ELF-1 (cell line): ENCODE measurements at places on chromosomes 7 and 10.

DNA sequence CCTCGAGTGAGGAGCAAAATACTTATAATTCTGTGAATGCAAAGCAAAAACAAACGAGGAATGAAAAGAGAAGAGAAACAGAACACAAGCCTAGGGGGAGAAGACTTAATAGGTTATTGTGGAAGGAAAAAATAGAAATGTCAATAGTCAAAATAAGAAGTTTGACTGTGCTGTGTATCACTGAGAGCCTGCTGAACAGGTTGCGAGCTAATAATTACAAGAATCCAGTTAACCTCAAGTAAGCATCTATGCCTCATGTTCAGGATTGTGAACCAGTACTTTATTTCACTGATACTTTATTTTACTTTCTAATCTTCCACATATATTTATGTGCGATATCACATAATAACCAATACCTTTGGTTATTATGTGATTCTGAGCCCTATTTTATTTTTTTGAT is 316.7 kb downstream of the OTUD1 start:
- DNase-seq: no peak

- no peak for DNase-seq
Observed at GRCh38 chr10:11046776-11047160, 29.1 kb downstream of the CELF2 start.

GRCh38 chr10:43765516-43765915 is 116.8 kb upstream of the ZNF32 start:
- DNase-seq: no peak

GRCh38 chr7:143002898-143003297 is 24.0 kb downstream of the OR9A2 start:
- no peak for DNase-seq

DNA sequence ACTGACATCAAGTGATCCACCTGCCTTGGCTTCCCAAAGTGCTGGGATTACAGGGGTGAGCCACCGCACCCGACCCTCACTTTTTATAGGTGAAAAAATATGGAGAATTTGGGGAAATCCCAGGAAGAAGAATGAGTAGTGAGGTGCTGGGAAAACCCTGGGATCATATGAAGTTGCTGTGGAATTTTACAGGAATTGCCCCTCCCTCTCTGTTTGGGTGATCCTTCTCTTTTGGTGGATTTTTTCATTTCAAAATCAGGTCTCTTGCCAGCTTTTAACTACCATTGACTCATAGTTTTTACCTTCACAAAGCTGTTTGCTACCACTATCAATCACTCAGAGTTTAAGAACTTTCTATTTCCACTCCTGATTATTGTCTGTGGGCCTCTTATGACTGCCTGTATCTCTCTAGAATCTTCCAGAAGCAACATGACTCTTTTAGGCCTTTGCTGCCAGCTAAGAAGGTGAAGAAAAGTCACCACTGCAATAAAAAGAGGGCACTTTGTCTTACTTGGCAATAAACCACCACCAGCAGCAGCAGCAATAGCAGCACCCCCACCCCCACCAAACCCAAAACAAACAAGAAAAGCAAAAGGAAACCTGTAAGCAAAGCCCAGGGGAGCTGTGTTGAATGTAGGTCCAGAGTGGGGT is 4.0 kb upstream of the GIMAP8 start:
- no peak for DNase-seq

GRCh38 chr7:139560678-139561077 is 37.2 kb downstream of the CLEC2L start:
- no peak for DNase-seq

- no peak for DNase-seq
Observed at GRCh38 chr10:4826792-4827324, 851 bp downstream of the AKR1E2 start.

DNA sequence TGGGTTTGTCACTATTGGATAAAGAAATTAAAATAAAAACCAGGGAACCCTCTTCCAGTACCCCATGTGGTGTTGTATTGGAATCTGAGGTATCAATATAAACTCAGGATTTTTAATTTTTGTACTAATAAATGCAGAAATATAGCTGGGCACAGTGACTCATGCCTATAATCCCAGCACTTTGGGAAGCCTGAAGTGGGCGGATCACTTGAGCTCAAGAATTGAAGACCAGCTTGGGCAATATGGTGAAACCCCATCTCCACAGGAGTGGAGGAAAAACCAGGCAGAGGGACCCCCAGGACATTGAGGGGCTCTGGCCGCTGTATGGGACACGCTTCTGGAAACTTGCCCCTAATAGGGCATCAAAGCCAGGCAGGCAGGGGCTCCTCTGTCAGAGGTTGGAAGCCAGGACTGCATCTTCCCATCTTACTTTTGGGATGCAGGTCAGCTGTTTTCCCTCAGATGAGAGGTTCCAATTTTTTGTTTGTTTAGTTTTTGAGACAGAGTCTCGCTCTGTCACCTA is 11.1 kb downstream of the ADIRF start:
- DNase-seq: no peak

DNA sequence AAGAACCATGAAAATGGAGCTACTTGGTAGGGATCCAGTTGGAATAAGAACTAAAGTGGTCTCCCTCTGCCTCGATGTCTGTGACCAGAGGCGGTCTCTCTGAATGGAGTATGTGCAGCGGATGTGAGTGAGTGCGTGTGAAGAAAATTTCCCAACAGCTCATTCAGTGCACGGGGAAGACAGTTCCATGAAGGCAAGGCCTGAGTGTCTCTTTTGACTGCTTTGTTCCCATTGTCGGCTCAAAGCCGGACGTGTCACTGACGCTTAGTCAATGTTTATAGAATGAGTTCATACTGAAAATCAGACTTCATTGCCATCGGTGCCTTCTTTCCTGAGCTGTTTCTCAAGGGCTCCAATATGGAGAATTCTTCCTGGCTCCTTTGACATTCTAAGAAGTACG is 55.3 kb upstream of the GRB10 start:
- no peak for DNase-seq

- no peak for DNase-seq
Observed at GRCh38 chr7:150406567-150407421, 27.7 kb downstream of the ZNF775 start.

DNA sequence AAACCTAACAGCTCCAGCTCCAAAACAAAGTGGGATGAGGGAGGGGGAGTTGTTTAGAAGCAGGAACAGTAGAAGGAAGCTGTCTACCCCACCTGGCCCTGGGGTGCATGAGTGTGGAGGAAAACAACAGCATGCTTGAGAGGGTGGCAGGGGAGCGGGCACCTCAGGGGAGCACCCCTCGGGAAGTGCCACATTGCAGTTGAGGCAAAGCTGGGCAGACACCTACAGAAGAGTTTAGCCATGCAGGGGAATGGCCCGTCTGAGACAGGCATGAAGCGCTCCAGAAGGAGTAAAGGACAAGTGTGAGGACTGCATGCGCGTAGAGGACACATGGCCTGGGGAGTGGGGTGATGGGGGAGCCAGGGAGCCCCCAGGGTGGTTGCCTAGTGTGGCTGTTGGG is 18.1 kb downstream of the CHAT start:
- DNase-seq: no peak

GRCh38 chr10:12103802-12104201 is 25.7 kb upstream of the SEC61A2 start:
- no peak for DNase-seq

- peak; percentile 42 for DNase-seq
Observed at GRCh38 chr7:39357648-39358047, 208.6 kb upstream of the YAE1 start.

DNA sequence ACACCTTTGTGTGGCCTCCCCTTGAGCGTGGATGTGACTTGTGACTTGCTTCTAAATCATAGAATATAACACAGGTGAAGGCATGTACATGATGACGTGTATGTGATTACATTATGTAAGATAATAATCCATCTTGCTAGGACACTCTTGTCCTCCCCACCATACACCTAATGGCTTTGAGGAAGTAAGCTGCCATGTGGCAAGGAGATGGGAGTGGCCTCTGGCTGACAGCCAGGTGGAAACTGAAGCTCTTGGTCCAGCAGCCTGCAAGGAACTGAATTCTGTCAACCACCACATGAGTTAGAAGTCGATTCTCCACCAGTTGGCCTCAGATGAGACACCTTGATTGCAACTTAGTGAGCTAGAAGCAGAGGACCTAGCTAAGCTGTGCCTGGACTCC is 67.4 kb upstream of the ELN start:
- no peak for DNase-seq

DNA sequence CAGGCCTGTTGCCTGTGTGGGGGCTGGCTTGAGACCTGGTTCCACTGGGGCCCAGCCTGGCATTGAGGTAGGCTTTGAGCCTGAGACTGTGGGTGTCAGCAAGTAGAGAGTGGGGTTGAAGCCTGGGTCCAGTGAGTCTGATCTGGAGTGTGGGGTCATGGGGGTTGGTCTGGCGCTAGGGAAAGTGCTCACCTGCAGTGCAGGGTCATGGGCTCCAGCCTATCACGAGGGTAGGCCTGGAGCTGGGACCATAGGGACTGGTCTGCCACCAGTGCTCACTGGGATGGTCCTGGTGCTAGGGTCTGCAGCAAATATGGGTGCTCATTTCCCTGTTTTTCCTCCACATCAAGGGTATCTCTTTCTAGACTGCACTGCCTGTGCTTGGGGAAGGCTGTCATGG is 95.4 kb upstream of the KLF14 start:
- DNase-seq: no peak

- peak; percentile 62 for DNase-seq
Observed at GRCh38 chr10:80924063-80924952, 386.6 kb downstream of the SH2D4B start.

GRCh38 chr7:106294334-106294733 is 9.6 kb upstream of the NAMPT start:
- DNase-seq: no peak

- DNase-seq: no peak
Observed at GRCh38 chr10:70227548-70228320, 5.5 kb downstream of the PPA1 start.

GRCh38 chr10:113385021-113385999 is 167.5 kb upstream of the HABP2 start:
- peak; percentile 90 for DNase-seq

GRCh38 chr7:95303013-95303905 is 21.1 kb downstream of the PON1 start:
- no peak for DNase-seq
